ENCODE measurements at places on chromosomes 6 and 20.

- no peak for DNase-seq
Observed at GRCh38 chr6:87391334-87391733, 16.4 kb upstream of the CFAP206 start.

DNA sequence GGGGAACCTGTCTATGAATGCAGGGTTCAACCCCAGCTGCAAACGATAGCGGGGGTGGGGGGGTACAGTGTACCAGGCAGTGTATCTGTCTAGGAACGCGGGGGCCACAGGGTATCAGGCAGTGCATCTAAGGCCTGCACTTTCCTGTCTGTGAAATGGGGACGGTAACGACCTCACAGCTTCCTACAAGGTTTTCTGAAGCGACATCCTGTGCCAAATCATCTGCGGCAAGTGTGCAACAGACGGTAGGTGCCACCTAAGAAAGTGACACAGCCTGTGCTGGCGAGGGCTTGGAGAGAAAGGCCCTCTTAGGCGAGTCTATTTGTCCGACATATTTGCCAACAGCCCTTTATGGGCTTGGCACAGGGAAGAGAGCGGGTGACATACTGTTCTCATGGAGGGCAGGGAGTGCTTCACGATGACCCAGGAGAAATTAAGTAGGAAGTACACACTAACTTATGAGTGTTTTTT lies 3.8 kb downstream of the DIDO1 start:
- peak; percentile 90 for DNase-seq

- DNase-seq: no peak
Observed at GRCh38 chr20:24798930-24799705, 150.0 kb upstream of the CST7 start.

- no peak for DNase-seq
Observed at GRCh38 chr6:96101564-96101963, 85.8 kb downstream of the FUT9 start.

DNA sequence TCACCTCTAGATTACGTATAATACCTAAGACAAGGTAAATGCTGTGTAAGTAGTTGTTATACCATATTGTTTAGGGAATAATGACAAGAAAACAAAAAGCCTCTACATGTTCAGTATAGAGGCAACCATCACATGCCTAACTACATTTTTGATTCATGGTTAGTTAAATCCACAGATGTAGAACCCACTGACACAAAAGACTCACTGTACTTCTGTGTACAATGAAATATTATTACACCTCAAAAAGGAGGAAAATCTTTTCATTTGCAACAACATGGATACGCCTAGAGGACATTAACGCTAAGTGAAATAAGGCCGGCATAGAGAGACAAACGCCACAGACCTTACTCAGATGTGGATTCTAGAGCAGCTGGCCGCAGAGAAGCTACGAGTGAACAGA lies 50.5 kb downstream of the NINL start:
- no peak for DNase-seq

- DNase-seq: no peak
Observed at GRCh38 chr6:88163616-88164015, 2.5 kb downstream of the CNR1 start.

GRCh38 chr6:43738877-43739641 lies 31.0 kb upstream of the VEGFA start:
- DNase-seq: no peak

GRCh38 chr6:85136310-85136709 lies 313.6 kb upstream of the NT5E start:
- DNase-seq: no peak

DNA sequence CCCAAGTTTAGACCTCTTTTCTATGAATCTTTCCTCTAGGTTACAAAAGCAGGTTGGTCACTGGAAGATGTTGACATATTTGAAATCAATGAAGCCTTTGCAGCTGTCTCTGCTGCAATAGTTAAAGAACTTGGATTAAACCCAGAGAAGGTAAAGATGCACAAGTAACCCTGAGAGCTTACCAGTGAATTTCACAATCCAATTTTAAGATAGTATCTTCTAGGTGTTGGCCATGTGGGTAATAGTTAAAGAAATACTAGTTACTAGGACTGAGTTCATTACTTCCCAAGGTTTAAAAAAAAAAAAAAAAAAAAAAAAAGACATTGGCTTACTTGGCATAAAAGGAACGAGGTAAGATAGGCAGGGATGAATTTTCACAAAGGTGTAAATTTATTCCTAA lies 11.3 kb downstream of the TCP1 start:
- no peak for DNase-seq

DNA sequence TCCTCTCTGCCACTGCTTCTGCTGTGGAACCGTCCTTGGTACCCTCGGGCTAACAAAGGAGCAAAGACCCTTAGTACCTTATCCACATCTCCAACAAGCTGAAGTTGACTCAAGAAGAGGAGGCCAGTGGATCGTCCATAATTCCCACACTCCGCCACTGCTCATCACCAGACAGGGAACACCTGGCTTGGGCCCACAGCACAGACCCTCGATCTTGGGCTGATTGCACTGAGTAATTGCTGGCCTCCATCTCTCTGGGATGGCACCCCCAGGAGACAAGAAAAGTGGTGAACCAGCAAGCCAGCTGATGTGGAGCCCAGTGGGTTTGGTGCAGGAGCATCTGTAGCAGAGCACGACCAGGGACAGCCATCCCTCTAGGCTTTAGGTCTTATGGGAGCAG lies 109.4 kb upstream of the GRIK2 start:
- DNase-seq: no peak

DNA sequence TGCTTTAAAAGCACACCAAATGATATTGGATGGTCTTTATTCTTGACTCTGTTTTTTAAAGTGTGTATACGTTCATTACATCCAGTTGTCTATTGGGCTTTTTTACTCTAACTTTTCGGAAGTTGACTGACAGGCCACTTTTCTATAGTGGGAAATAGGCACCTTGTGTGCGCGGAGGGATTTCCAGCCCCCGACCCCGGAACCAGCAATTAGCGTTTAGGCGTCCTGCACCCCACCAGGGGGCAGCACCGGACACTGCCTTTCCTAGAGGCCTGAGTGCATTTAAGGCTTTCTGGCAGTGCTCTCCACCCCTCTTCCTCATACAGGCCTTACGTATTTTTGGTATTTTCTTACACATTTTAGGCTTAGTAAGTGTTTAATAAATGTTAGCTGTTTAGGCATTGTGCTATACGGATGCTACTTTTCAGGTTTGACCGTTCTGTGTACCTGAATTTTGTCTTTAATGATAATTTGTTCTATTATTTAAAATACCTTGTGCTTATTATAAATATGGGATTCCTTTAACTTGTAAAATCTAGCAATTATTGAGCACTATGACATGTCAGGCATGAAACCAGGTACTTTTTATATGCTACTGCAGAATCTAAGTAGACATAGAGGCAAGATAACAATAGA lies 231.8 kb downstream of the BCKDHB start:
- peak; percentile 59 for DNase-seq

DNA sequence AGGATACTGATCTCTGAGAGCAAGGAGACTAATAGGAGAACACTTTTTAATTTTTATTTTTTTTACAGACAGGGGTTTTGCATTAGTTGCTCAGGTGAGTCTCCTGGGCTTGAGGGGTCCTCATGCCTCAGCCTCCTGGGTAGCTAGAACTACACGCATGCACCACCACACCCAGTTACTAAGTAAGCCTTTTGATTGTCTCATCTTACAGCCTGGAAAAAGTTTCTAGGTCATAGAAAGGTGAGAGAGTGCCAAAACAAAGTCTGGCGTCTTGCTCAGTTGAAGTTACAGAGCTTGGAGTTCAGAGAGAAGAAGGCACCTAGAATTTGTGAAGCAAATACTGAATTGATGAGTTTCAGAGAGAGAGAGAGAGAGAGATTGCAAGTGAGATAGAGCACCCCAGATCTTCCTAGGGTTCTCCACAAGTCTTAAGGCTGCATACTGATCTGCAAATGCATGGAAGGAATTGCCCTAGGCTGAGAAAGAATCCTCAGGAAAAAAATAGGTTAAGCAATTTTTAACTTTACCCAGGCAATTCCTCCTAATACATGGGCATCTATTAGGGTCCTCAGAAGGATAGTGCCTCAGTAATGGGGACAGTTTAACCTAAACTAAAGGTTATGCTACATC lies 37.6 kb upstream of the PHIP start:
- DNase-seq: no peak

- no peak for DNase-seq
Observed at GRCh38 chr6:118856301-118856700, 37.7 kb upstream of the ASF1A start.

DNA sequence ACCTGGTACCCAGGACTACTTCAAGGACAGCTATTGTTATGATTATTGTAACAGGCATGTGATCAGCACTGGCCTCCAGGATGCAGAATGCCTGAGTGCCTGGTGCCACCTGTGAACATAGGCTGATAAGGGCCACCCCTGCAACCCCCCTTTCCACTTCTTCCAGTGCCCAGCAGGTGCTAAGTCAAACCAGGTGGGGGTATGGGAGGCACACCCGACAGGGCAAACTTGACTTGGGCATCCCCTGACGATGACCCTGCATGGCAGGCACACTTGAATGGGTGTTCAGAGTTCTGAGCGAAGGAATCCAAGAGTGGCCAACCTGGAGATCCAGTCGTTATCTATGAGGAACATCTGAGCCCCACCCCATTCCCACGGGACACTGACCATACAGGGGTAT lies 3.4 kb downstream of the ADA start:
- DNase-seq: no peak

DNA sequence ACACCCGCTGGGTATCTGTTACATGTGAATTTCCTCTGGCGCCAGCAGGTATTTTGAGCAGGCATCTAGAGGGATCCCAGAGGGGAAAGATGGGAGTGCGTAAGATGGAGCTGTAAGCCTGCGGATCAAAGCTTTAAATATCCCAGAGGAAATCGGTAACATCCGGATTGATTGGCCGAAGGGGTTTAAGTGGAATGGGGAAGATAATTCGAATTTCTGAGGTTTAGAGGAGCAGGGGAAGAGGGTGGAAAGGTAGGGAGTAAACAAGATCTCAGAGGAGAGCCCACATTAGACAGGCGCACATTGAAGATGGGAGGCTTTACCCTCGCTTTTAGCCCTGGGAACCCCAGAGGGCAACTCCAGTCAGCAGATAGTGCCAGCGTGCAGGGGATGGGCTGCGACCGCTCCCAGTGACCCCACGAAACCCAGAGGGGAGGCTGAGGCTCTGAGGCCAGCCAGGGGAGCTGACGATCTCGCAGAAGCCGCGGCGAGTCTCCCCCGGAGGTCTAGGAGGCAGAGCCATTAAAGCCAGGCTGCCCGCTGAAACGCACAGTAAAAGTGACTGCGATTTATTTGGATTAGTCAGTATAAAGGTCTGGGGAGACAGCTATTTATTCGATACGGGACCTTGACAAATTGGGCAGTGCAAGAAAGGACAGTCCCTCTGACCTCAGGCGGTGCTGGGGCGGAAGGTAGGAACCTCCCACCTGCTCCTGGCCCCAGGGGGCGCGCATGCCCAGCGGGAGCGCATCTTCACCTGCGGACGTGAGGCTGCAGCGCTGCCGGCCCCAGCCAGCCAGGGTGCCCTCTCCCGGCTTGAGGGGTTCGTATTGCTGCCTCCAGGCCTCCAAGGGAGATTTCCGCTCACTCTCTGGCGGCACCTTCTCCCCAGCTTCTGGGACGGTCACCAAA lies 34.3 kb upstream of the TCF21 start:
- no peak for DNase-seq

DNA sequence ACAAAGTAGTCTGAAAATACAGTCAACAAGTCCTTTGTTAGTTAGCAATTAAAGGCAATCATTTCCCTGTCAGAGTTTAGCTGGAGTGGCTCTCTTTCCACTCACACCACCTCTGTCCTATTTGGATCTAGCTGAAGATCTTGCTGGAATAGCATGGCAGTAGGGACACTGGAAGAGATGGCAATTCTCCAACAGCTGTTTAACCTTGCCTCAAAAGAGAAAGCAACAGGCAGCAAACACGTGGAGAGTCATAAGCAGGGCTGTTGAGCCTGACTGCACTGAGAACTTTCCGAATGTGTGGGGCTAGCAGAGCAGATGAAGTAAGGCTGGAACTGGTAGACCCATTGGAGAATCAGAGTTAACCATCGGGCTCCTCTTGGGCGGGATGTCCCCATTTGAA lies 38.0 kb upstream of the PRSS35 start:
- no peak for DNase-seq

- DNase-seq: no peak
Observed at GRCh38 chr20:53958260-53958659, 112.1 kb downstream of the BCAS1 start.

DNA sequence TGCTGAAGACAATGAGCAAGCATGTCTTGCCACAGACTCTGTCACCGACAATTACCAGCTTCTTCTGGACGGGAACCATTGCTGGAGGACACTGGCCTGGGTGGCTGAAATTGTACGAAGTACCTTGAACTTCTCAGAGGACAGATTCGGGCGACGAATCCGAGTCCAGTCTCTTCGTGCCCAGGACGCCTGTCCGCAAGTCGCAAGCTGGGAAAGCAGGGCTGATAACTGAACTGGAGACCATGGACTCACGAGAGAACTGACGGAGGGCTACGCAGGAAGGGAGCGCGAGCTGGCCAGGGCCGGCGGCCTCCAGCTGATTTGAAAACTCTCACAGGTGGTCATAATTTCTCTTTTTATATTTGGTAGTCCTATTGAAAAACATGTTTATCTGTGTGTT lies 1229.5 kb upstream of the MAP3K7 start:
- no peak for DNase-seq

DNA sequence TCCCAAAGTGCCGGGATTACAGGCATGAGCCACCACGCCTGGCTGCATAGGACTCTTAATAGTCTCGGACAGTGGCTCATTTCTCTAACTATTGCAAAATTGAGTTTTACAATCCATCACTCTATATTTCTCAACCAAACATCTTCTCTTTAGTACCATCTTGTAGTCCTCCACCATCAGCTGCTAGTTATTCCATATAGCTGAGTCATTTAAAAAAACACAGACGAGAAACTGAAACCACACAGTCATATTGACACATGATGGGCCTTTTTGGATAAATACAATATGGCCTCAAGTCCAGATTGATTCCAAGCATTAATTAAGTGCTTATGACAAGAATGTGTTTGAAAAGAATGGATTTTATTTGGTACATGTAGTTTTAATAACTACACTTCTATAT lies 599.1 kb downstream of the MEI4 start:
- DNase-seq: no peak

- DNase-seq: no peak
Observed at GRCh38 chr20:45974896-45975565, 3.0 kb upstream of the ZNF335 start.

GRCh38 chr6:44356487-44356886 lies 14.0 kb downstream of the SPATS1 start:
- no peak for DNase-seq

DNA sequence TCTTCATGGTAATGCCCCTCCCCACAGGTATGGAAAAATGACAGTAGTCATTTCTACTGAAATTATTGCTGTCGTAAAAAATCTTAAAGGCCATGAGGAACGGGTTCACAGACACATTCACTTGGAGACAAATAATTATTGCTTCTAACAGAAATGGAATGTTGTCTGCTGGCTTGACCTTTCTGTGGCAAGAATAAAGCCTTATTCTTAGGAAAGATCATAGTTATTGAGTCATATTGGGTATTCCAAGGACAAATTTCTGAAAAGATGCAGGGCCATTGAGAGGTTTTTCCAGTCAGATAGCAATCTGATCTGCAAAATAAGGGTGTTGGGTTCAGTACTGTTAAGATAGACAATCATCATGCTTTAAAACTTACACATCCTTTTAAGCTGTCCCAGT lies 29.2 kb downstream of the AKAP7 start:
- DNase-seq: no peak
